ENCODE measurements at places on chromosomes 5 and 9.

- DNase-seq, result no peak
These were observed 17.6 kb upstream of the FCHO2 start for GRCh38 chr5:72938206-72938605.

DNA sequence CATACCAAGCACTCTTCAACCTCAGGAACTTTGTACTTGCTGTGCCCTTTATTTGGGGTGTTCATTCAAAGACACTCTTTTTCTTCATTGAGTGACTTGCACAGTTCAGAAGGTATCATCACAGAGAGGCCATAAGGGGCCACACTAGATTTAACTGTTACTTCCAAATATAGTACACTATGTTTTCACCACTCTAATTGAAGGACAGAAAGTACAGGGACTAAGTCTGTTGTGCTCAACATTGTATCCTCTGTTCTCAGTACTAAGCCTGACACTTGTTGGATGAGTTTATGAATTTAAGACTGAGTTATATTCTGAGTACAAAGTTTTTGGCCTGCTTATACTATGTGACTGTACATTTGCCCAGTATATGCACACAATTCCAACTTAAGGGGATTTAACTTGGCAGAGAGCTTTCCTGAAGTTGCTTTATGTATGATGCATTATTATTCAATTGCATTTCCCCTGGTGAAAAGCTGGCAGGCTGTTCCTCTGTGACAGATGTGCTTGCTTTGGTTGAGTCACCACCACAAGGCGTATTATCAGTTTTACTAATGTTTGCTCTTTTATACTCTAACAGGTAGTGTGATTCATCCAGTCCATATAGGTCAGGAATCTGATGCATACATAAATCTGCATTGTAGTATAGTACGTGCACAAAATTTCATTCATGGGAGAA, 714.8 kb downstream of the TLR4 start:
- DNase-seq, result no peak

- no peak for DNase-seq
These were observed 125.4 kb downstream of the CDC42SE2 start for GRCh38 chr5:131389096-131389868.

GRCh38 chr5:91128604-91129003, 254.5 kb downstream of the ARRDC3 start:
- no peak for DNase-seq

DNA sequence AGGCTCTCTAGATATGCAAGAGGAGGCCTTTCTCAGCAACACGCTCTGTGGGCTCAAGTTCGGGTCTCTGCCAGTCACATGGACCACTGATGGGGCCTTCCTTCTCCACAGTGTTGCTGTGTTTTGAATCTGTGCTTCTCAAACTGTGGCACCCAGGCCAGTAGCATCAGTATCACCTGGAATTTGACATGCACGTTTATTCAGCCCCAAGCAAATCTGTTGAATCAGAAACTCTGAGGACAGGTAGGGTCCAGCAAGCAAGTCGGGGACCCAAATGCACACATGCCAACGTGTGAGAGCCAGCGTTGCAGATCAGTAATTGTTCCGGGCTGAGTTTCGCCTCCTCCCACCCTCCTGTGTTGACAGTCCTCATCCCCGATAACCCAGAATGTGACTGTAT, 502.6 kb downstream of the IRX1 start:
- no peak for DNase-seq

GRCh38 chr5:65076251-65076869, 307.6 kb downstream of the CWC27 start:
- DNase-seq, result no peak

- DNase-seq, result peak; percentile 26
These were observed 191.3 kb downstream of the RGS3 start for GRCh38 chr9:113654605-113655428.

DNA sequence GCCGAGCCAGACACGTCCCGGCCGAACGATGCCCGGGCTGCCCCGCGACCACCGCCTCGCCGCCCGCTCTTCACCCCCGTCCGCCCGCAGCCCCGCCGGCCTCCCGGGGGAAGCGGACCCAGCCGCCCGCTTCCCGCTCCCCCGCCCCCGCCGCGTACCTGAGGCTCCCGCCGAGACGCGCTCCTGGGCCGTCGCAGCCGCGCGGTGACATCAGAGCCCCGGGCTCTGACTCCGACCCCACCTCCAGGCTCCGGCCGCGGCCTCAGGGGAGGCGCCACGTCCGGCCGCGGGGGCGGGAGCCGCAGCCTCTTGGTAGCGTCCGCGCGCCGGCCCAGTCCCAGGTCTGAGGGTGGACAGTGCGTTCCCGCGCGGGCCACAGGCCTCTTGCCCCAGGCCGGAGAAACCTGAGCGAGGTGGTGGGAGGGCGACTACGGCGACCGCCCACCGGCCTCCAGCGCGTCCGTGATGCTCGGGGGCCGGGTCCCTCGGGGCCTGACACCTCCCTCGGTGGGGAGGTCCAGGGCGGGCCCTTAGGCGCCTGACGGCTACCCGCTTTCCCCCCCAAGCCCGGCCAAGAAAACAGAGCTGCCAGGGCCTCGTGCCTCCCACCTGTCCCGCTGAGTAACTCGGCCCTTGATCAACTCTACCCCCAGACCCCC, at the start of gene SHROOM1:
Gene SHROOM1, minus strand, starts transcription at position 212 of the 659 bp plus-strand sequence. CDS start 4,507 bp downstream, outside the sequence.
- no peak for DNase-seq

- DNase-seq, result peak; percentile 91
These were observed 55.9 kb upstream of the STXBP1 start for GRCh38 chr9:127555840-127556820.

GRCh38 chr5:151628112-151628823, 37.1 kb upstream of the FAT2 start:
- DNase-seq, result no peak

DNA sequence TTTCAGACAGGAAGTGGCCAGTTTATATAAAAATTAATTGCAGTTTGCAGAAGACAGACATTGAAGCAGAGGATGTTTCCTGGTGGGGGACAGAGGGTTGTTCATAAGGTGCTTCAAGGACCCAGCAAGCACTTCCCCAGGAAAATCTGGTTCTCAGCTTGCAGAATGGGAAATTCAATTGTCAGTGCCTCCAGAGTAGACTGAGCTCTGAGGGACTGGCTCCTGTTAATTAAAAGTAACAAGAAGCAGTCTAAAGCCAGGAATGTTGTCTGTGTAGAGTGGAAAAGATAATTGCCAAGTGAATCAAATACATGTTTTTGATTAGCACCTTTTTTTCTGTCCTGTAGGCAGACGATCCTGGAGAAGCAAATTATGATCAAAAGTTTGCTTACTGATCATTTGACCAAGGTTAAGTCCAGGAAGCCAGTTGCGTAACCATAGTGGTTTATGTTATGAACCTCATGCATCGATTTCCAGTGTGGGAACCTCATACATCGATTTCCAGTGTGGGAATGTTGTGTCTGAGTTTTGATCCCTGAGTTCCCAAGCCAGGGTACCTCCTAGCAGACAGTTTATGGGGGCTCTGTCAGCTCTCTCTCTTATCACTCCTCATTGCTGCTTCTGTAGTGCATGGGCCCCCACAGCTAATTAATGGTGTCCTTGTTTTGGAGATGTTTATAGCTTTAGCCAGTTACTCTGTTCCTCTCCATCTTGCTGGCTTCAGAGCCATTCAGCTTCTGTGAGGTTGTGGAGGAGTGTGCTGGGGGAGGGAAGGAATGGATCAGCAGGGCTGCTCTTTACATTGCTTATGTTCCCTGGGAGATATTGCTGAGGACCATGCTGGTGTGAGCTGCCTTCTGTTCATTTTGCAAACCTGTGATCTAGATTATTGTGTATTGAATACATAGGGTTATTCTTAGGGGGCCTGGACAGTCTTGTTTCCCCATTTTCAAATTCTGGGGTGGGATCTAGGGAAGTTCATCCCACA, 17.1 kb downstream of the MSANTD3 start:
- no peak for DNase-seq

GRCh38 chr9:85647571-85647970, 94.2 kb downstream of the AGTPBP1 start:
- no peak for DNase-seq

DNA sequence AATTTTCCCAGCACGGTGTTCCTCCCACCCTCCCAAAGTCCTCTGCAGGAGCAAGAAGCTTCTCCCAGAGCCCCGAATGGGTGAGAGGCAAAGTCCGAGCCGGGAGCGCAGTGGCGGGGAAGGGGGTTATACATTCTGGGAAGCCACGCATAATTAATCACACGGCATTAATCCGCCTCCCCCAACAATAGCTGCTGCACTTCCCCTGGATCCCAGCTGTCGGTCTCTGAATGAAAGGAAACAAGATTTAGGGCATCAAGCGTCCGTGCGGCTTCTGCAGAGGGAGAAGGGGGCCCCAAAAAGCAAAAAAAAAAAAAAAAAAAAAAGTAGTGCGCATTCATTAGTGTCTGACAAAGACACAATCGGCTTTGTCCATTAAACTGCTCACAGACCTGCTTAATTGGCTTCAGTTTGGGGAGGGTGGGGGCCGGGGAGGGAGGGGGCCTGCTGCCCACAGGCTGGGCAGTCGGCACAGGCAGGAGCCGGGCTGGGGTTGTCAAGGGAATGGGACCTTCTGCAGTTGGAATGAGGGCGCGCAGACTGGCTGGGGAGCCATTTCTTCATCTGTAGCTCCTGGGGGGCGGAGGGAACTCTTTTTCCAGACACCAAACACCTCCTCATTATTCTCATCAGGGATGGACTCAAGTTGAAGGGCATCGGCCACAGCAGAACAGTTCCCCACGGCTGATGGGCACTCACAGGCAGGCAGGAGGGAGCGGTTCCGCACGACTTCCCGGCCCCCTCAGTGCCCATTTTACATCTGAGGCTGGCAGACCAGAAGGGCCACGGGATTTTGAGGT, 3.4 kb downstream of the NOTCH1 start:
- no peak for DNase-seq

GRCh38 chr5:20618340-20618739, 630.3 kb upstream of the CDH18 start:
- no peak for DNase-seq

DNA sequence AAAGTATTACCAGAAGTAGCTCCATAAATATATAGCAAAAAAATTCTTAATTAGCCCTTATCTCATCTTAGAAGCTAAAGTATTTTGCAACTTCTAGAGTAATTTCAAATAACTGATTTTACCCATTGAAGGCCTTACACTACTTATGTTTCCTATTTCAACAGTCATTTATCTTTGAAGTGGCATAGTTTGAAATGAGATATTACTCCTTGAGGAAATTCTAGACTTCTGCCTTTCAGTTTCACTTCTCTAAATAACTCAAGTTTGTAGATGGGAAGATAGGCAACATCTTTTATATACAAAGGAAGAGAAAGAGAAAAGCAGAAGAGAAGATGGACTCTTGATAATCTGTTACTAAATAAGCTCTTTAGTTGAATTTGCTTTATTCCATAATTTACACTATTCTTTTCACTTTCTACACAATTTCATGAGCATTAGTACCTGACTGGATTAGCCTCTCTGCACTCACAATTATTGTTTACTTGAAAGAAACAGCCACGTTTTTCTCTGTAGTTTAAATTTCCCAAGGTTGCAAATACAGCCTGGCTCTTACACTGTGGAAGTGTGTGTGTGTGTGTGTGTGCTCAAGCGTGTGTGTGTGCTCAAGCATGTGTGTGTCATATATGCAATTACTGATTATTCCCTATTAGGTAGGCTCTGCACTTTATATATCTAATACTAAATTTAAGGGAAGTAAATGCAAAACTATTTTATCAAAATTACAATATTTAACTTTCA, 60.6 kb upstream of the EMB start:
- no peak for DNase-seq

DNA sequence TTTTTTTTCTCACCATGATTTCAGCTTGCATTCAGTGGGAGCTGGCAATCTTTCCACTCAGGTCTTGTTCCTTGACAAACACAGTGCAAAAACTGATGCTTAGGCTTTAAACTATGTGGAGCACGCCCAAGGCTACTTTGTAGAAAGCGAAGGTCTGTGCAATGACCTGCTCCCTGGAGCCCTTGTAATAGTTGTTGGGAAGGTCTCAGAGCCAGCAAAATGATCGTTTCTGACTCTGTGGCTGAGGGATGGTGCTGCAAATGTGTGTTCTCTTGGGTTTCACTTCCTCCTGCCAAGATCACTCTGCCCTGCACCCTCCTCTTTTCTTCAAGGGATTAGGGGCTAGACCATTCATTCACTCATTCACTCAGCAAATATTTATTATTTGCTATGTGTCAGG, 249.7 kb upstream of the MAP3K1 start:
- DNase-seq, result no peak

GRCh38 chr5:1177826-1178528, 23.4 kb upstream of the SLC6A19 start:
- DNase-seq, result no peak

GRCh38 chr5:132386644-132387286, 17.3 kb downstream of the SLC22A5 start:
- DNase-seq, result peak; percentile 84

DNA sequence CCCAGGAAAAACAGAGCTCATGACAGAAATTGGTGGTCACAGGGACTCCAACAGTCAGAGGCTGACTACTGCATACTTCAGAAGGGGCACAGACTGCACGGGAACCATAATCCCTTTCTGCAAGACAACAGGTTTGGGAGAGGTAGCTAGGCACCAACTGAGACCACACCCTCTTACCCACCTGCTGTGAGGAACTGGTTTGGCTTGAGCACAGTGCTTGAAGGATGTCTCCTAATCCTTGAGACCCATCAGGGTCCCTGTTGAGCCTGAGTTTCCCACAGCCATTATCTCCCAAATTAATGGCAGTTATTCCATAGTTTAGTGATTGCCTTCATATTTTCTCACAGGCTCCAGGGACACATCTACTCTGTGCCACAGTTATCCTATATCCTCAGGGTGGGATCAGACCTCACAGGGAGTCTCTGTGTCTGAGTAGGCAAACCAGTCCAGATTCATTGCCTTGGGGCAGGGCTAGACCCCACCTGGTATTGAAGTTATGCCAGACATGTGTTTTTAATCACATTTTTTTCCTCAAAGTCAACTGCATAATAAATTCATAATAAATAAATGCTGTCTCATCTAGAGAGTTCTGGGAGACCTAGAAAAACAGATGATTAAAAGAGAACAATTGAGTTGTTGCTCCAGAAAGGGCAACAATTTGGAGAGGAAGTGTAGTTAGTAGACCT, 9.3 kb upstream of the CAST start:
- no peak for DNase-seq

DNA sequence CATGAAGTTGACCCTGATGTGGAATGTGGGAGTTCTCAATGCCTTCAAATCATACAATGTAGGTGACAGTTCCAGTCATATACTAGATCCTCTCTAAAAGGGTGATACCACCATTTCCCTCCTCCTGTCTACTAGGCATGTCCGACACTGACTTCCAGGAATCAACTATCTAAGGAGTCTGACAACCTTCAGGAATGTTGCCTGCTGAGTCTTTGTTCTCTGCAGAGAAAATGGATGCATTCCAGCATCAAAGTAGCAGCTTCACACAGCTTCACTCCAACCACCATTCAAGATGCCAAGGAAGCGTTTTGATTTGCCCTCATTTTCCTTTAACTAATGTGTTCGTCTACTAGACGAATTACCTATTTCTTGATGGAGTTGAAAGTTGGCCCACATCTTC, 530.2 kb downstream of the EBF1 start:
- DNase-seq, result no peak

GRCh38 chr5:150541397-150541675, 33.4 kb downstream of the NDST1 start:
- DNase-seq, result no peak
